Stimulated activated CD8-positive, alpha-beta memory T cell treated with anti-CD3 and anti-CD28 coated beads, Interleukin-7, amount 100 ng/mL, for 1 hour (primary cell): ENCODE measurements at places on chromosomes 7 and 10.

- DNase-seq, result no peak
Observed at GRCh38 chr10:43226441-43226840, 40.4 kb downstream of the RASGEF1A start.

GRCh38 chr7:84196084-84196503 lies 1.5 kb upstream of the SEMA3A start:
- no peak for DNase-seq

DNA sequence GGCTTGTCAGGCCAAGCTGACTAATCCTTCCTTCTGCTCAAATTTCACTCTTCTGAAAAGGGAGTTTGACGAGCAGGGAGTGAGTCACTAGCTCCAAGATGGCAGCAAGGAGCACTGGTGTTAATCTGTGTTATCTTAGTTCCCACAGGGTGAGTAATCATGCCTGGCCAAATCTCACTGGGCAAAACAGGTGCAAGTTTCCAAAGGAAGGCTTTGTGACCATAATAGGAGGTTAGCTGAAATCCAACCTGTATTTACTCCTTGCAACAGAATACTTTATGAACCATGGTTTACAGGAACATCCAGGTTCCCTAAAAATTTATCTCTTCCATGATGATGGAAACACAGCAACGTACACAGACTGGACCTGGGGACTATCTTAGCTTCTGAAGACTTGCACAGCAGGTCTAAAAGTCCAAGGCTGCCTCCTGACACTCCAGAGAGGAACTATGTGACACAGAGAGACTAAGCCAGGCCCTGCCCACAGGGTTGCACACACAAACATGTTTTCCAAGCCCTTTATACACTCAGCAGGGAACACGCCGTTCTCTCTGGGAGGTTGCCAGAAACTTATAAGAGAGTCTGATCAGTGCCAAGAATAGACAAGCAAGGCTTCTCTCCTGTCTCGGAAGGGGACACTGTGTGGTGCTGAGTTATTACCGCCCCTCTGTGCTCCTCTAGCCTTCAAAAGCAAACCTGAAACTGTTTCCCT lies 46.3 kb downstream of the PDK4 start:
- no peak for DNase-seq

DNA sequence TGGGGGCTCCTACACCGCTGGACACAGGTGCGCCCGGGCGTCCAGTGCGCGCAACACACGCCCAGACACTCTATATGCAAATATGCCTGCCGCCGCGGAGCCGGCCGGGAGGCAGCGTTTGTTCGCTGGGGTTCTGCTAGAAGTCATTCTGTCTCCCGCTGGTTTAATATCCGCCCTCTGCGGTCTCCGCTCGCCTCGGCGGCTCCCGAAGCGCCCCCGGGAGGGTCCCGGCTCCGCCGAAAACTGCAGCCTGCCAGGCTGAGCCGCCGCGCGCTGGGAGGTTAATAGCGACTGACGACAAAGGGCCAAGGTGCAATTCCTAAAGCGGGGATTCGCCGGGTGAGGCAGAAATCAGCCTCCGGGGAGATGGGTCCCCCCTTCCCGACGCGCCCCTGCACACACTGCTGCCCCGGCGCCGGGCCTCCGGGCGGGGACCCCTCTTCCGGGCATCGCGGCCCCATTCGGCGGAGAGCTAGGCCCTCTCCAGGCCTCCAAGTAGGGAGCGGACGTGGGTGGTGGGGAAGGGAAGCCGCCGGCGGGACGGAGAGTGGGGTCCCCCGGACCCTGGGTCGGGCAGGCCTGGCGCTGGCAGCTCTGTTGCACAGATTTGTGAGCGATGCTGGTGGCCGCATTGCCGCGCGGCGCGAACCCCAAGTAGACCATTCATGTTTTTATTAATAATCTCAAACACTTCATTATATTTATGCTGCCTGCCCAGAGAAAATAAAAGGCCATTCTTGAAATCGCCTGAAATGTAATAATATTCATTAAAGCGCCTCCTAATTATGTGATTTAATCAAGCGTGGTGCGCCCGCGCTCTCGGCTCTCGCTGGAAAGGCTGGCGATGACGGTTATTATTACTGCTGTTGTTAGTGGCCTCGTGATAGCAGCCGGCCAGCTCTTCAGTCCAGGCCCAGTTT lies 9.1 kb downstream of the EN2 start:
- DNase-seq, result no peak

GRCh38 chr7:98730326-98730725 lies 113.2 kb downstream of the NPTX2 start:
- DNase-seq, result no peak

GRCh38 chr7:155338632-155339320 lies 41.1 kb downstream of the INSIG1 start:
- DNase-seq, result no peak

DNA sequence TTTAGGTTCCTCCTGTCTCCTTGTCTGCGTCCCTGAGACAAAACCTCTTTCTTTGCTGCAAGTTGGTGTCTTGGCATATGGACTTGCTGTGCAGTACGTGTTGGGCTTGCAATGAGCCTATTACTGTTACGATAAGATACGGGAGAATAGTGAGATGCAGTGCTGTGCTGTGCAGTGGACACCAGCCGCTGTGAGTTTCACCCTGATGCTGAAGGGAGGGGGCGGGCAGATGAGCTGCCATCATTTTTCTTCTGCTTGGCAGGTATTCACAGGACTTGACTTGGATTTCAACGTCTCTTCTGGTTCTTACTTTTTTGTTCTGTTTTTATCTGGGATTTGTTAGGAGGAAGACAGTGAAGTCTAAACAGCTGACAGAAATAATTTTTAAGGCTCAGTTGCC lies 257.1 kb upstream of the PITRM1 start:
- DNase-seq, result no peak

DNA sequence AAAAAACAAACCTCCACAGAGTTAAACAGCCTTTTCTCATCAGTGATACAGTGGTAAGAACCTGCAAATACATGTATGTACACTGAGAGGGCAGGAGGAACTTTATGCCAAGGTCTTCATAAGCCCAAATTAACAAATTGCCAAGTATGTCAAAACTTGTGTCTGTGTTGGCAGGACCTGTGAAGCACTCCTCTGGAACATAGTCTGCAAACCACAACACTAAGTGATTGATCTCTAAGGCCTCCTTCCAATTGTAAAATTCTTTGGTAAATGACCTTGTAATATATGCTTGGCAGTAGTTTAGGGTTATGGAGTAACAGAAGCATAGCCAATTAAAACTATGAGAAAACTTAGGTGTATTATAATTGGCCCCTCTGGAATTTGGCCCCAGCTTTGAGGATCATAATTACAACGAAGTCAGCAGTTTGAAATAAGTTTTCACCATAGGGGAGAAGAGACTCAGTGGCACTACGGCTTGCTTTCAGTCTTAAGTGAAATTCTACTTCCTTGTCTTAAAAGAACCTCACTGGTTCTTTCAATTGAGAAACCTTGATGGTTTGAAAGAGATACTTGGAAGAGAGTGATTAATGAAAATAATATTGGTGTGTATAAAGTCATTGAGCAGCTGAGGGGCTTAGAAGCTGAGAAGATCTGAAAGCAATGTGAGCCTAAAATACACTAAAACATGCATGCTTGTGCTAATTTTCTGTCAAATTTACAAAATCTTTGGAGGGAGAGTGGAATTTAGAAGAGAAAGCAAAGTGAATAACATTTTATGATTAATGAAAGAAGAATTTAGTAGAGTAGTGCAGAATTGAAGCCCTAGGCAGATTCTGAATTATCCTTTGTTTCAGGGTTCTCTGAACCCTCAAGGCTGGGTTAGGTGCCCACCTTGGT lies 57.6 kb downstream of the CNNM2 start:
- no peak for DNase-seq
